ENCODE measurements at places on chromosomes 6 and 20. TPM values are rescaled to one million over a fixed set of nuclear protein-coding genes. Genes with fewer than 3 reads are reported as not detected.
A peak's percentile ranks its signal among the peaks of the same experiment; 100 is the strongest.

GRCh38 chr6:169291148-169291547, 37.5 kb upstream of the THBS2 start:
- no peak for DNase-seq
- no peaks in the 10 kb centered on the region for H3K4me1 ChIP-seq
- H3K4me3 ChIP-seq, result no peak overlapping the region
- H3K27me3 ChIP-seq, result no peaks in the 10 kb centered on the region
- no peaks in the 10 kb centered on the region for H3K36me3 ChIP-seq

GRCh38 chr6:8400663-8401062, 34.7 kb downstream of the SLC35B3 start:
- no peak overlapping the region for H3K4me3 ChIP-seq
- no peak for DNase-seq
- H3K36me3 ChIP-seq, result no peaks in the 10 kb centered on the region
- no peak overlapping the region for H3K27ac ChIP-seq
- H3K27me3 ChIP-seq, result no peaks in the 10 kb centered on the region

DNA sequence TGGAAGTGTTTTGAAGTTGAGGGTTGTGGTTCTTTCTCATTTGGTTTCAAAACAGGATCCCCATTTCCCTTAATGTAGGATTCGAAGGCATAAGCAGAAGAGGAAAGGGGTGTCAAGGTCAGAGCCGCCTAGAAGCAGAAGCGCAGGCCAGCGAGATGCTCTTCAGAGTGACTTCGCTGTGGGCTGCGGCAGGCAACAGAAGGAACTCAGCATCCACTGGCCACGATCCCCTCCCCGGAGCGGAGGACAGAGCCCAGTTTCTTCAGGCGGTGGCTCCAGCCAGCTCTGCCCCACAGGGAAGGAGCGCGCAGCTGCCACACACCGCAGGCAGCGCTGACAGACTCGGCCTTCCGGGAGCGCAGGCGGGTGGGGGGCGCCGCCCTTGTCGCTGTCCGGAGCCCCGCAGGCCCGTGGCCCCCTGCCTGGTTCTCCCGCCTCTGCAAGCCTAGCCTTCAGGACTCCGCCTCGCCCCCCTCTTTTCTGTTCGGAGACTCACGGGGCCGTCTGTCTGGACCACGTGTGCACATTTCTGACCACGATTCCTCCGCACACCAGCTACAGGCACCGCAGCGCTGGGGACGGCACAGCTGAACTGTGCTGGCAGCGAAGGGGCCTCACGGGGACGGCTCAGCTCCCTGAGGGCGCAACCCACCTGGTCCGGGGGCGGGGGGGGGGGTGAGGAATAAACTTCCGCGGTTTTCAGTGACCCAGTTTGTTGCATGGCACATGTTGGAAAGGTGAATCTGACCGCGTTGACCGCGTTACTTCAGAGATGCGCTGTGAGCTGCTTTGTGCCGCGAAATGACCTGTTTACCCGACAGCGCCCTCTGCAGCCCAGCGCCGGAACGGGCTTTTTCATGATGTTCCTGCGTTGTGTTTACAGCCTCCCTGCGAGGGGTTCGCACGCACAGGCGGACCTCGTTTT, 26.1 kb downstream of the TTLL2 start:
- DNase-seq, result peak; percentile 76
- H3K27me3 ChIP-seq, result peaks cover 5% of the 10 kb centered on the region
- H3K4me3 ChIP-seq, result peak overlapping the region; percentile 23
- no peak overlapping the region for H3K27ac ChIP-seq

The PLG gene
- not detected for total RNA-seq

The ADAM33 gene
- 0.18 TPM for total RNA-seq

- H3K4me3 ChIP-seq, result no peak overlapping the region
- no peak overlapping the region for H3K27ac ChIP-seq
- no peaks in the 10 kb centered on the region for H3K36me3 ChIP-seq
These were observed 5.1 kb upstream of the SIRPD start for GRCh38 chr20:1562622-1563021.

The TRIM15 gene
- not detected for total RNA-seq
